ENCODE measurements at places on chromosomes 4 and X.

- DNase-seq = no peak
These were observed 93.2 kb downstream of the EFNB1 start for GRCh38 chrX:68922013-68922412.

- DNase-seq = no peak
These were observed 269.3 kb downstream of the STIM2 start for GRCh38 chr4:27129871-27130366.

- no peak for DNase-seq
These were observed 224.8 kb downstream of the CFAP299 start for GRCh38 chr4:80560337-80560736.

DNA sequence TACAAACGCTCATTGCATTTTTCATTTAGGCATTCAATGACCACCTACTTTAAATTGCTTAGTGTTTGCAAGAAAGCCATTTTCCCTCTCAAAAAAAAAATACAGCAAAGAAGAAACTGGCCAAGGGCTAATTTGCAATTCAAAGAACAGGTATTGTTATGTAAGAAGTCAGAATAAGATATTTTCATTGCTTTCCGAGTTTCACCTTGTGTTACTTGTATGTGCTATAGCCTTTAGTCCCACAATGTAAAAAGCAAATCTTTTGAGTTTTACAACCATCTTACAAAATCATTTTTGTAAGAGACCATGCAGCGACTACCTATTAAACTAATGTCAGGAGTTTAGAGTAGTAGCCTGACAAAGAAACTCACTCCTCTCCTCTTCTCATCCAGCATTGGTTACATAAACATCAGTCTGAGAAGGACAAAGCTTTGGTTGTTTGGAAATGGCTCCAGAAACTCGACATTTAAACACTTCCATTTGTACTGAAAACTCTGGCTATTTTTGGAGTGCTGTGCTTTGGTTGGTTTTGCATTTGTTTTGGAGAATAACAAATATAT, 15.3 kb downstream of the TENM3 start:
- DNase-seq = no peak

DNA sequence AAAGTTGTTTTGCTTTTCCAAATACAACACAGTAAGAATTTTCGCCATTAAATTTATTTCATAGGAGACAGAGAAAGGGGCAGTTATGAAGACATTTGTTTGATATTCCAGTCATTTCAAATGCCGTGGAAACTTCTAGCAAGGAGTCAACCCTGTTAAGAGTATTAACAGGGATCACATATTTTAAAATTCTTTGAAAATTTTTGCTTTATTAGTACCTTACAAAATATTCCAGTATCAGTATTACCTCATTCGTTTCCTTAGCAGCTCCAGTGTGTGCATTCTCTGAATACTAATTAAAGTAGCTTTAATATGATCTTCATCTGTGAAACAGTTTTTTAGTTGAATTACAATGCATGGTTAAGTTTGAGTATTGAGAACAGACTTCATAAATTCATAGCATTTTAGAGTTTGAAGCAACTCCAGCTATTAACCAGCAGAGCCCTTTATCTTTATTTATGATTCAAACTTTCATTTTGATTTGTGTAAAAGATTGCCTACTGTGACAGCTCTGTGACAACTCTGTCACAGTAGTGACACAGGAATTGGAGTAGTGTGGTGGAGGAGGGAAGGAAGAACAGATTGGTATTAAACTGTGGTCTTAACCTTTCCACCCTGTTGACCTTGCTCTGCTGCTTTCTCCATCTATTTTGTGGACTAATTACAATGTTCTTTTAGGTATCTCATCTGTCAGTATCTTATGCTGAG, 86.3 kb downstream of the PDLIM5 start:
- no peak for DNase-seq

DNA sequence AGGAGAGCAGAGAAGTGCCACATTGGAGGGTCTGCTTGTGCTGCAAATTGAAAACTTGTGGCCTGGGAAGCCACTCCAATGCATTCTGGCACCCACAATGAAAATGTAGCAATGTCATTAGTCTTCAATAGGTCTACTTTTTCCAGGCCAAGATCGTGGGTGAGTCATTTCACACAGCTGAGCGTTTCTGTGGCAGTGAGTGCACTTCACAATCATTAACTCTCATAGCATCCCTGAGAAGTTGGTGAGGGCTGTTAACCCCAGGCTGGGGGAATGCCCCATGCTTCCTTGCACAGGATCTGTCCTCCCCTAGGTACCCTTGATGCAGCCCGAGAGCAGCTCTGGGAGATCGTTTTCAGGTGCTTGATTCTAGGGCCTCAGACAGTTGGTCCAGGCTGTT, 196.8 kb upstream of the ATP6AP2 start:
- DNase-seq = no peak

GRCh38 chrX:129161108-129161507, 362.2 kb downstream of the SMARCA1 start:
- DNase-seq = no peak

DNA sequence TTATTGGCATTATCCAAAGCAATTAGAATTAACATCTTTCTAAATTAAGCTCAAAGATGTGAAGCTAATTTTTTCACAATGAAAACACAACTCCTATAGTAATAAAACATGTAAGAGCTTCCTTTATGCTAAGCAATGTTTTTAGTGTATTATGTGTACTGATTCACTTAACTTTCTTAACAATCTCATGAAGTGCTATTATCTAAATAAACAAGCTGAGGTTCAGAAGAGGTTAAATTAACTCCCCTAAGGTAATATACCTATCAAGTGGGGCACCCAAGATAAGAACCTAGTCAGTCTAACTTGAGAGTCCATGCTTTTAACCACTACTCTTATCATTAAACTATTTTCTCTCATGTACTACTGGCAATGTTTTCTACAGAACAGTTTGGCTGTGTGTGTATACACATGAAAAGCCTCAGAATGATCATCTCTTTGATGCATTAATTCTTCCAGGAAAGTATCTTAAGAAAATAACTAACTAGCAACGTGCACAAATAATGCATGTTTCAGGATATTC, 13.6 kb downstream of the G3BP2 start:
- no peak for DNase-seq

- no peak for DNase-seq
These were observed 348.1 kb upstream of the ATOH1 start for GRCh38 chr4:93480452-93480851.

Data from NAMALWA (cell line).